ENCODE measurements at places on chromosomes 7 and 10.

GRCh38 chr7:47080816-47081215 lies 501.1 kb downstream of the TNS3 start:
- DNase-seq: peak; percentile 40

- DNase-seq: peak; percentile 75
Measured at GRCh38 chr10:62454687-62455397, 80.7 kb downstream of the ZNF365 start.

DNA sequence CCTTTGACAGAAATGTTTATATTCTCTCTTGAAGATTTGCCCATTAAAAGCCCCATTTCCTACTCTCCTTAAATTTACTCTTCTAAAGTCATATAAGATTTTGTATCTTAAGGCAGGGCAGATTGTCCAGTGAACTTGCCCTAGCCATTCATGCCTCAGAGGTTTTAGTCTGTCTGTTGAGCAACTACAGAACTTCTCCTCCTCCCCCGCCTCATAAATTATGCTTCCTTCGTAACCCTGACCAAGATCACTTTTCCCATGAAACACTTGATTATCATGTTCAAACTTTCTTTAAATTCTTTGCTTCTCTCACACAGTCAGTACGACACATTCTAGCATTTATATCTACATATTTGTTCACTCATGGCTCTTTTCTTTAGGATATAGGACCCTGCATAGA lies 621.3 kb downstream of the ANKRD7 start:
- no peak for DNase-seq

DNA sequence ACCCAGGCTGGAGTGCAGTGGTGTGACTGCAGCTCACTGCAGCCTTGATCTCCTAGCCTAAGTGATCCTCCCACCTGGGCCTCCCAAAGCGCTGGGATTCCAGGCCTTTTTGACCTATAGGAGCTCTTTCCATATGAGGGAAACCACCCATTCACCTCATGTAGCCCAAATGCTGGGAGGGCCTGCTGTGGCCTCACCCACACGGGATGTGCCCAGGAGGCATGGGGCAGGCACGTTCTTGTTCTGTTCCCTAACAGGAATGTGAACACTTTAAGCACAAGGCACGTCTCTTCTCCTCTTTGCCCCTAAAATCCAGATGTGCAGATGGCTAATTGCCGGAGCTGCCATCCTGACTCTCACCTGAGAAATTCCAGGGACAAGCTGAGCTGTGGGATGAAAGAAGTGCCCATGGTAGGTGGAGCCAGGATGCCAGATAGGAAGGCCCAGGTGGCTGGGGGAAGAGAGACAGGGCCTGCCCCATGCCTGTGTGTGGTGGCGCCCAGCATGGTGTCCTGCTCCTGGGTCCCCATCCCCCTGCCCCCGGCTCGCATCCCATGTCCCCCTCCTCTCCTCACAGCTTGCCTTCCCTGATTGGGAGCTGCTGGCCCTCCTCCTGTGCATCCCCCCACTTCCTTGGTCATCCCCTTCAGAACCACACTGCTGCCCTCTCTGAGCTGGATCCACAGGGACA lies 17.3 kb downstream of the CAMK2B start:
- no peak for DNase-seq

GRCh38 chr10:17883621-17884020 lies 68.1 kb upstream of the SLC39A12 start:
- no peak for DNase-seq

DNA sequence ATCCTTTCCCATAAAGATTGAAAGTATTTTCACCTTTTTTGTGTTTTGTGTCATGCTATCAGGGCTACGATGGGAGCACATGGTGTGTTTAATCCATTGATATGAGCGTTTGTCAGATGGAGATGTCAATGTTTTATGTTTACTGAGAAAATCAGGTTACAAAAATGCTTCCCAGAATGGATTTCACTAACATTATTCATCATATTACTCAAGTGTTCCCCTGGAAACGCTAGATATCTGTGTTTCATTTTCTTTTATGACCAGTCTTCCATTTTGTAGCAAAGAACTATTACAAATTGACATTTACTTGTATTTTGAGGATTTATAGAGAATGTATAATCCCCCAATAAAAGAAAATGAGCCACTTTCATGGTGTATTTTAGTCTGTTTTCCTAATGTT lies 293.5 kb upstream of the AKR1E2 start:
- DNase-seq: peak; percentile 78

GRCh38 chr10:66505003-66505657 lies 420.7 kb upstream of the LRRTM3 start:
- peak; percentile 34 for DNase-seq

DNA sequence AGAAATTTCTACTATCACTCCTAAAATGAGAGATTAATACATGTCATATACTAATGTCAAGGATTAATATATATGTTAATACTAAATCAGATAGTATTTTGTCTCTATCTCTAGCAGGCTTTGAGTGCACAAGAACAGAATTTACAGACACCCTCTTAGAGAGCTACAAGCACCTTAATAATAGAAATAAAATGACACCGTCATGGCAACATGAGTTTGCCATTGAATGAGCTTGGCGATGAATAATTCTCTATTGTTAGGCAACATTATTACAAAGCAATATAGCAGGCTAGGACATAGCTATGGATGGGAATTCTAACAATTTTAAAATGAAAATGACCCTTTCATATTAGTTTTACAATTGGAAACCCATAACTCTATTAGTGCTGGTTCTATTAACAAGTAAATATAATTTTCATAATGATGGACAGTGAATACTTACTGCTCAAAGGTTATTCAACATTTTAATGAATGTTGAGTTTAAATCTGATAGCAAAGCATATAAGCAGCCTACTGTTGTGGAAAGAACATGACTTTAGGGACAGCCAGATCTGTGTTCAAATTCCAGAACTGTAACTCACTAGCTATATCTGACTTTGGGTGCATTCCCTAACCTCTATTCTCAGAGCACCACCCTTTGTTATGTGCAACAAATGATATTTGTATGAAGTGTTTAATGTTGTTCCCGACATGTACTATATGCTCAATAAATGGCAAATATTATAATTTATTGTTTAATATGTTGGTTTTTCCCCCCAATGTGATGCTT lies 184.5 kb upstream of the DKK1 start:
- no peak for DNase-seq

GRCh38 chr7:150875791-150876190 lies 23.5 kb downstream of the AOC1 start:
- no peak for DNase-seq

GRCh38 chr7:128872394-128872824 lies 9.8 kb downstream of the ATP6V1F start:
- no peak for DNase-seq
